ENCODE measurements at places on chromosomes 4 and X.

DNA sequence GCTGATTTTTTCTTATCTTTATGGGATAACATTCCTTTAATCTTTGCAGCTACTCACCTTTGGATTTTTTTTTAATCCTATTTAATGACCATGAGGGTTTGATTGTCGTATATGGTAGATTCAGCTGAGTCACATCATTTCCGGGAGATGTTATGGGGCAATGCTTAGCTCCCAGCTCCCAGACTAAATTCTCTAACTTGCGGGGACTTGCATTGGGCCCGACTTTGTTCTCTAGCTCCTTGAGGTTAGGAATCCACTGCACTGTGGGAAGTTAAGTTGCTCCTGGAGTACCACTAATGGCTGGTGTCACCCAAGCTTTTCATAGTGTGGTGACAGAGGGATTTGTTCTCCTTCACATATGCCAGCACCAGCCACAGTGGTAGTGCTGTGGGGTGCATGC, 287.4 kb downstream of the TECRL start:
- DNase-seq: no peak

- no peak for DNase-seq
Measured at GRCh38 chrX:65034292-65034667, 58.0 kb upstream of the ZC4H2 start.

DNA sequence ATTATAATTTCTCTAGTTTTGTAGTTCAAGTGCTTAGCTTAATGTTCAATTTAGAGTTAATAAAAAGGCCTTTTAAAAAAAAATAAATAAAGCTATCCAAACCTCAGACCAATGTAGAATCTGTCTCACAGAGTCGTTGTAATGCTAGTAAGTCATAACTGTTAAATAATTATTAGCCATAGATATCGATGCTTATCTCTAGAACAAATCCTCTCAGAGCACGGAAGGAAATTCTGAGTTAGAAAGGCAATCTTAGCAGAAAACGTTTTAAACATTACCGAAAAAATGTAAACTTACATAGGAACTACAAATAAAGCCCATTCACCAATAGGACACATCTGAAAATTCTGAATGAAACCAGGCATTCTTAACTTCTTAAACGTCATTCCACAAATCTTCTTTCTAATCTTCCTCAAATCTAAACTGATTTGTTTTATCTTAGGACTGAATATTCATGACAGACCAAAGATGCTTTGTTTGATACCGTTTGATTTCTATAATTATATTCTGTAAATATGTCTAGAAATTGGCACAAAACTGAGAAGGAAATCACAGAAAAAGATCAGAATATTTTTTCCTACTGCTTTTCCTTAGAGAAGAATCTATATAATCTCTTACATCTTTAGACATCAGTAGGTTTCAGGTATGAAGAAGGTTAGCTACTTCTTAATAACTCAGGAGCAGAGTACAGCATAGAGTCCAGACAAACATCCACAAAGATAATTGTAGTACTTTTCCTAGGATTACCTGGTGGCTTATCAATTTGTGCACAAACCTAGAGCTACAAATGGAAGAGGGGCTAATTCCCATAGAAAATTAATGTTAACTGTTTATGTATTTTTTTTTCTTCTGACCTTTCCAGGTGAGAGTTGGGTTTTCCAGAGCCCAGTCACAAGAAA, 140.7 kb downstream of the BTC start:
- no peak for DNase-seq

DNA sequence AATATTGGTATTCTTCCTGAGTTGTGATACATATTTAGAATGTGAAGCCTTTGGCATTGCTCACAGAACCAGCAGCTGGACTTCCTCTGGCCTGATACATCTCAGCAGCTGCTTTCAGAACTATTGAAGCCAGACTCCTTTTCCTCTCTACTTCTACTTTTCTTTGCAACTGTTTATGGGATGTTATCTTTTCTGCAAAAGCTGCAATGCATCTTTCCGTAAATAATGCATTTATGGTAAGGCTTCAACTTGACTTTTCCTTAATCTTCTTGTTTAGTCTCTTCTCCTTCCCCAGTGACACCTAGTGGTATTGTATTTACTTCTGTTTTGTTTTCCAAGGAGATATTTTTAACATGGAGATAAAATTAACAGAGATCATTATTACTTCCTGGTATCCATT, 1548.7 kb downstream of the PCDH7 start:
- DNase-seq: no peak

DNA sequence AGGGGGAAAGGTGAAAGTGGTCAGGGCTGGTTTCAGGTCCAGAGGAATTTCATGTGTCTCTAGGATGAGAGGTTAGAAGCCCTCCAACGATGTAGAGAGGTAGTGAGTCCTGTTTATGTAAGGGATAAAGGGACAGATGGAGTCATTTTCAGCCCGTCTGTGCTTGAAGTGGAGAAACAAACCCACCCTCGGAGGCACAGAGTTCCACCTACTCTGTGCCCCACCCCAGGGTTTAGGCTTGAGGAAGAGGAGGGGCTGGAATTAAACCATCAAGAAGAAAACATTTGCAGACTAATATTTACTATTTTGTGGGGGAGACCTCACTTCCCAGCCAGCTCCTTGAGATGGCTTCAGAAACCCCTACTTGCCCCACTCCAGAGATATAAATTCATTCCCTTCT, 868 bp upstream of the GNL3L start:
- no peak for DNase-seq

DNA sequence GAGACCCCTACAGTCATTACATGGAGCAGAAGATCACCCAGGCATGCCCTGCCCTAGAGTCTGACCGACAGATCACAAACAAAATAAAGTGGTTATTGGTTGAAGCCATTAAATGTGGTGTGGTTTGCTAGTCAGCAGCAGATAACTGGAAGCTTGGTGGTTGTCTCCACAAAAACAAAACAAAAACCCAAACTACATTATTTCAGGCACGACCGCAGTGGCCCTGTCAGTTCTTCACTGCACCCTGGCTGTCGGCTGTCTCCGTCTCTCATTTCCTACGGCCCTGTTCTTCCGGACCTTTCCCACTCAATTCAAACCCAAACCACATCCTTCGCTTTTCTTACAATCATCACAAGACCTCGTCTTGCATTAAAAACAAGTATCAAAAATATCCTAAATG, 521.3 kb upstream of the ZFP42 start:
- DNase-seq: no peak

DNA sequence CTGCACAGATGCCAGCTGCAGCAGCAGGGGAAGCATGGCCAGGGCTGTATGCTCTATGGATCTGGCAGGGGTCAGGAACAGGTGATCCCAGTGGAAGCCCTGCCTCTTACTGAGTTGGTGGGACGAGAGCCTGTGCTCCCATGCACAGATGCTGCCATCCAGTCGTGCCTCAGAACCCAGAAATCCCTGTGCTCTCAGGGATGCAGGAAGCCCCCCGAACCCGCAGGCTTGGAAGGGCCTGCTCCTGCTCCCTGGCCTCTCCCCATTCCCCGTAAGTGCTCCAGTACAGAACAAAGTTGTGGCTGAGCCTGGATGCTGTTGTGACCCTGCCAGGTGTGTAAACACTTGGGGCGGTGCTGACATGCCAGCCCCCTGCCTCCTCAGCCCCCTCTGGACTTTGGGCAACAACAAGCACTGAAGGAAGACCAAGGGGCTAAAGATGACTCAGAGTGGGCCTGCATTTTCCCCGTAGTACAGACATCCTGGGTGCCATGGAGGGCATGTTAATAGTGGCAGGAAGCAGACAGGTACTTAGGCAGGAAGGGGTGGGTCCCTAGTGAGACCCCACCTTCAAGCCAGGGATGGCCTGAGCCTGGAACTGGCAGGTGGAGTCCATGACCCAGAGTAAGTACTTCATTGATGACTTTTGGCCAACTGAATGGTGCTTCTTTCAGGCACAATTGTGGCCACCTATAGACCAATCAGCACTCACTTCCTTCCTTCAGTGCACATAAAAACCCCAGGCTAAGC, 1640.7 kb downstream of the C4orf33 start:
- no peak for DNase-seq

GRCh38 chr4:74092957-74093356, 6.0 kb downstream of the CXCL2 start:
- no peak for DNase-seq

DNA sequence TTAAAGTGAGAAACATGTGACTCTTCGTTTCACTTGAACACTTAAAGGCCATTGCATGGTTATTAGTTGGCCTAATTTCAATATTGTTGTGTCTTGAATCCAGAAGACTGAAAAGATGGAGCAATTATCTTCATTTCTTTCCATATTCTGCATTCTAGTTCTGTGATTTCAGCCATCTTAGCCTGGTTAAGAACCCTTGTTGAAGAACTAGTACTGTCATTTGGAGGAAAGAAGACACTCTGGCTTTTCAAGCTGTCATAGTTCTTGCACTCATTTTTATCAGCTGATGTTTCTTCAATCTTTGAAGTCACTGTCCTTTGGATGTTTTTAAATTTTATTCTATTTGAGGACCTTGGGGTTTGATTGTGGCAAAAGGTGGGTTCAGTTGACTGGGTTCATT, 81.6 kb downstream of the MTMR8 start:
- no peak for DNase-seq

- DNase-seq: no peak
Measured at GRCh38 chrX:120260369-120260768, 9.8 kb downstream of the ZBTB33 start.

DNA sequence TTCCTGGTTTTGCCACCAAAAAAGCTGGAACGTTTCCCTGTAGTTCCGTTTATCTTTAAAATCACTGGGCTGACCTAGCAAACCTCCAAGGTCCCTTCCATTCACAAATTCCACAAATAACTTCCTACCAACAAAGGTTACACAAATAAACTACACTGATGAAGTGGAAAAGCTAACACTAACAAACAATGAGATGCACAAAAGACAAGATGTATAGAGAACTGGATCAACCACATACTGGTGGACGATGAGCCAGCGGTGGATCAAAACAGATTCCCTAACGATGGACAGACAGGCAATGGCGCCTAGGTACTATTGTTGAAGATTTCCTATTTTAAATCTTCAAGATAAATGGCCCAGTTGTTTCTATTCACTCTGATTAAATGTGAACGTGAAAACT, 15.5 kb downstream of the AFAP1 start:
- no peak for DNase-seq

- DNase-seq: no peak
Measured at GRCh38 chr4:83917572-83917971, 381.7 kb downstream of the GPAT3 start.

GRCh38 chr4:74205559-74205958, 47.6 kb downstream of the MTHFD2L start:
- no peak for DNase-seq

GRCh38 chr4:137266511-137266910, 265.8 kb downstream of the PCDH18 start:
- no peak for DNase-seq

GRCh38 chrX:119895843-119896326, at the start of gene AKAP14:
Gene AKAP14 (plus strand): TSS chrX:119895893. CDS start chrX:119903224, 7,331 bp downstream.
- DNase-seq: no peak

DNA sequence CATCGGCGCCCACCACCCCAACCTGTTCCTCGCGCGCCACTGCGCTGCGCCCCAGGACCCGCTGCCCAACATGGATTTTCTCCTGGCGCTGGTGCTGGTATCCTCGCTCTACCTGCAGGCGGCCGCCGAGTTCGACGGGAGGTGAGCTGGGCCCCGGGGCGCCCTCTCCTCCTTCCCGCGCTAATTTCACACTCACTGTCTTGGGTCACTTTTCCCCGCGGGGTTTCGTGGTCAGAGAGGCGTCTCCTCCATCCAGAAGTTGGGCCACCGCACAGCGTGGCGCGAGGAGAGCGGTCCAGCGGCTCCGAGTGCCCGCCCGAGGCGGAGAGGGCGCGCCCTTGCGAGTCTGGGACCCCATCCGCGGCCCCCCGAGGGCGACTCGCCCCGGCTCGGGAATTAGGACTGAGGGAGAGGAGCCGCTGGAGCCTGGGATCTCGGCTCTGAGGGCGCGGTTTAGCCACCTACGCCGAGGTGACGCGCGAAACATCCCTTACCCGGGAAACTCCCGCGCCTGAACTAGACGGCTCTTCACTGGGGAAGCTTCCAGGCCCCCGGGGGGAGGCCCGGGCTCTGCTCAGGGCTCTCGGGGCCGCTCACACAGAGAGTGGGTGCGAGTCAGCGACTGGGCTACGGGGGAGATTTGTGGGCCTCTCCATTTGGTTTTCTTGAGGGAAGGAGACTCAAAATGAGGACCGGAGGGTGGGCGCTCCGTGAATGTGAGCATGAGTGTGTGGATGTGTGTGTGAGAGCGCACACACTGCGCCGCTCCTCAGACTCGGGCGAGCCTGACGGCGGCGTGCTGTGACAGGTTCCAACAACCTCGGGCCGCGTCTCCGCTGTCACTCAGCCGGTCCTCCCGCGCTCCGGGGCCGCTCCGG, 551 bp downstream of the NPNT start:
- peak; percentile 21 for DNase-seq

GRCh38 chrX:75369721-75370120, 95.8 kb downstream of the UPRT start:
- no peak for DNase-seq

DNA sequence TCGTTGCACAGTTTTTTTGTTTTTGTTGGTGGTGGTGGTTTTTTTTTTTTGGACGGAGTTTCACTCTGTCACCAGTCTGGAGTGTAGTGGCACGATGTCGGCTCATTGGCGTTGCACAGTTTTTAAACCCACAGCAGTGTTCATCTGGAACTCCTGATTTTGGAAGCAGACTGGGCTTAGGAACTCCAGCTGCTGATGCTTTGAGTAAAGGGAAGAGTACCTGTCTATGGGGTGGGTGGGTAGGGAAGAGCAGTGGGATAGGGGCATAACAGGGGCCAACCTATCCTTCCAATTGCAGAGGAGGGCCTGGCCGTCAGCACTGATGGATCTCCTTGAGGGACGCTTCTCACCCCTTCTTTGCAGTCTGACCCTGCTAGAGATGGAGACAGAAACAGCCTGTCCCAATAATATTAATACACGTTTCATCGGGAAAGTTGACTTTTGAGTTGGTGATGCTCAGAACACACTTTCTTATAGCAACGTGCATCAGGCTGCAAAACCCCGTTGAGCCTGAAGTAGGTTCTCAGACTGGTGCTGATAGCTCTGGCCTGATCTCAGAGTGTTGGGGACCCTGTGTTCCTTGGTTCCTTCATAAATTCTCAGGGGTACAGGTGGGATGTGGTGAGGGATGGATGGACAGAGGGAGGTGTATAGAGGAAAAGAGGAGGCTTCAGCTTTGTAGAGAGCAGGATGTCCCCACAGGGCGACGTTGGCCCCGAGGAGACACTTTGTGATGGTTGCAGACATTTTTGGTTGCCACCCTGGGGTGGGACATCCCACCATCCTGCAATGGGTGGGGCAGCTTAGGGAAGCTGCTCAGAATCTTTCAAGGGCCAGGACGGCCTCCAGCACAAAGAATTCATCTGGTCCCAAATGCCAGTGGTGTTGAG, 2.3 kb downstream of the CD99 start:
- no peak for DNase-seq

DNA sequence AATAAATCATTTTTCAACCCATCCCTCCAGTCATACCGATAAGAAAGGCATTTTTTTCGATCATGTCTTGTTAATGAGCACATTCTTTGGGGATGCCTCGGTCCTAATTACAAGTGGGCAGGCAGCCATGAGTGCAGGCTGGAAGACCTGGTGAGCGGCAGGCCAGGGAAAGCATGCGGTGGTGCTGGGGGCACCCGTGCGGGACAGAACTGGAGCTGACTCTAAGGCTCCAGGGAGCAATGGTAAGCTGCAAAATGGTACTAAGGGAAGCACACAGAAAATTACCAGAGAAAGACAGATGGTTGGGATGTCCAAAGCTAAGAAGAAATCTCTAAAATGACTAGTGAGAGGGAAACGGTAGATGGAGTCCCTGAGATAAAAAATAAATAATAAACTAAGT, 411.0 kb upstream of the AGA start:
- no peak for DNase-seq

Measured in mucosa of gallbladder (tissue), 1 donor.